ENCODE measurements at places on chromosomes 7 and 10.

- no peak for DNase-seq
Observed at GRCh38 chr10:74179111-74179710, 28.2 kb downstream of the ADK start.

DNA sequence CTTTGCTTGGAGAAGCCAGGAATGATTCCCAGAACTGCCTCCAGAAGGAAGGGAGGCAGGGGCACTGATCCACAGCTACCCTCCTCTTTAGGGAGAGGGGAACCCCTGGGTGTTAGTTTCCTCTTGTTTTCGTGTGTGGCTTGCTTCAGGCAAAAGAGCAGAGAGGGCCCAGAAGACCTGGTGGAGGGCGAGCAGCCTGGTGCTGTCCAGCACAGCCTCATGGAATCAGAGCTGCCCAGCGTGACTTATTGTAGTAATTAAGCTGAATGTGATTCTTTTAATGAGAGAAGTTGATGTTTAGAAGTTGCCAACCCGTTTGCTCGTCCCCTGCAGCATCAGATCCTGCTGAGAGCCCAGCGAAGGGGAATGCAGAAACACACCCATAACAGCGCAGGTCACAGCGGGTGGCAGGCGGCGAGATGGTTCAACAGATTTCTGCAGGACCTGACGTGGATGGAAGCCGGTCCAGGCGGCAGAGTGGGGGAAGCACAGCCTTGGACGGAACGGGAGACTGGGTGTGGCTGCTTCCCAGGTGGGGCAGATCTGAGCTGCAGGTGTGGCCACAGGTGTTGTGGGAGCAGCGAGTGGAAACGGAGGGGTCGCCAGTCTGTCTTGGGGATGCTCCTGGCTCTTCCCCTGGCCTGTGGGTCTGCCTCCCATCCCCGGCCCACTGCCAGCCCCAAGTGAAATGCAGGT, 53.7 kb upstream of the SHH start:
- DNase-seq, result no peak

DNA sequence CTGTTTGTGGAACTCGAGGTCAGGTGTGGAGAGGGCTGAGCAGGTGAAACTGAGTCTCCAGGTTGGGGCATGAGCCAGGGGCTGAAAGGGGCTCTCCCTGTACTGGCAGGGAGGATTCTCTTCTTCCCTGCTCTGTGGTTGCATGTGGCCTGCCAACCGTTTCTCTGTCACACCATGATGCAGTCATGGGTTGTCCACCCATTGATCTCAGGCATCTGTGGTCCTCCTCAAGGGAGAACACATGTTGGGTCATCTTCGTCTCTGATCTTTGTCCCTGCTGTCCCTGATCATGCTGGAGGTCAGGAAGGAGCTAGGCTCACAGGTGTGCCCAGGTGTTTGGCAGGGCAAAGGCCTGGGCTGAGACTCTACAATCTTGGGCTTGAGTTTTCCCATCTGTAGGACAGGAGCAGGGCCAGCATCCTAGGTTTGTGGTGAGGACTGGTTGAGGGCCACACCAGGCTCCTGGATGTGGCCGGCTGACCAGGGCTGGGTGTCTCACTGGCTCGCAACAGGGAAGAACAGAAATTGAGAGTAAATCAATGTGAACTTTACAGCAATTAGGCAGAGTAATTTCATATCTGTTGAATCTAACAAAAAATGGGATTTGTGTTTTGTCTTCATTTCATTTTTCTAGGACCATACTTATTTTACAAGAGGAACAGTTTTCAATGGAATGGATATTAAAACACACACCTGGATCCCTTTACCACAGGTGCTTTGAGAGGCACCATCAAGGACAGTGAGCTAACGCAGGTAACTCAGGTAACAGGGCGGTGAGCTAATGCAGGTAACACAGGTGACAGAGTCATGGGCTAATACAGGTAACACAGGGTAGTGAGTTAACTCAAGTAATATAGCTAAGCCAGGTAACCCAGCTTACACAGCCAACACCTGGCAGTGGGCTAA, 58.5 kb upstream of the IGFBP3 start:
- DNase-seq, result no peak

DNA sequence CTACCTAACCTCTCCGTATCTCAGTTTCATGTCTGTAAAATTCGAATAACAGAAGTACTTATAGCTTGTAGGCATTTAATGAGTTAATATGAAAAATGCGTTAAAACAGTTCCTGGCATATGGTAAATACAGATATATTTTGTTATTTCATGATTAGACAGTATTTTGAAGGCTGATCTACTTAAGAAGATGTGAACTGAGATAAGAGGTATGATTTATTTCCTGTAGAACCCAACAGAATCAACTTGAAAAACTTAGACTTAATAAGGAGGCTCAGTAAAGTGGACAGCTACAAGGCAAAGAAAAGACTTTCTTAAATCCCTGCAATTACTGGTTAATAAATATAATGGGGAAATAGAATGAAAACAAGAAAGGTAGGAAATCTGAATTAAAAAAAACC, 103.3 kb downstream of the FANK1 start:
- no peak for DNase-seq

- DNase-seq, result no peak
Observed at GRCh38 chr7:42099470-42100155, 137.4 kb downstream of the GLI3 start.

DNA sequence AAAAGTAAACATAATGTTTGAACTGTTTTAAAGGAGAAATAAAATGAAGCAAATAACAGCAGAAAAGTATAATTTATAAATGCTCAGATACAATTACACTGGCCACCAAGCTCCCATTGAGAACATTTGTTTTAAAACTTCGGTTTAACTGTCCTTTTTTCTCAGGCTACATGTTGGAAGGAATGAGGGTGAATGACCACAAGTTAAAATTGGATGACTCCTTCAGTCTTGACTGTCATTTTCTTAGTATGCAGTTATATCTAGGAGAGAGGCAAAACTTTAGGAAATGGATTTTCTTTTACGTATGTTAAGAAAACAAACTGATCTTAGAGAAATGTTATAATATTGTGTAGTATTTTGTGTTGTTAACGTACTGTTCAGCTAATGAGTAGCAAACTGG, 5.0 kb downstream of the TRIM24 start:
- DNase-seq, result no peak

GRCh38 chr7:96949766-96950165, 55.6 kb upstream of the DLX6 start:
- DNase-seq, result no peak

- no peak for DNase-seq
Observed at GRCh38 chr7:13031468-13031867, 344.0 kb downstream of the ARL4A start.

- no peak for DNase-seq
Observed at GRCh38 chr10:52031771-52032170, 282.3 kb upstream of the DKK1 start.

DNA sequence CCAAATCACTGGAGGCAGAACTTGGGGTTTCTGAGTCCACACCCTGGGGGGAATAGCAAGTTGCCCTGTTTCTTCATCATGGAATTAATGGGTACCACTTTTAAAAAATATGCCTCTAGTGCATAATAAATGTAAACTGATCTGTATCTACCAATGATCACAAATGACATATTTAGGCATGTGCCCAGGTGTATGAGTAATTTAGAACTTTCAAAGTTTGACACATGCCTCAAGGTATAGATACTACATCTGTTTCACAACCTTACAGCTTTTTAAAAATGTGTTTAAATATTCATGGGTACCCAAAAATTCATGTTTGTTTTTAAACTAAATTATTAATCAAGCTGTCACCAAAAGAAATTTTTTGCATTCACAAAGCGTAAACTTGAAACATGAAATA, 226.0 kb downstream of the KIAA1217 start:
- DNase-seq, result no peak

DNA sequence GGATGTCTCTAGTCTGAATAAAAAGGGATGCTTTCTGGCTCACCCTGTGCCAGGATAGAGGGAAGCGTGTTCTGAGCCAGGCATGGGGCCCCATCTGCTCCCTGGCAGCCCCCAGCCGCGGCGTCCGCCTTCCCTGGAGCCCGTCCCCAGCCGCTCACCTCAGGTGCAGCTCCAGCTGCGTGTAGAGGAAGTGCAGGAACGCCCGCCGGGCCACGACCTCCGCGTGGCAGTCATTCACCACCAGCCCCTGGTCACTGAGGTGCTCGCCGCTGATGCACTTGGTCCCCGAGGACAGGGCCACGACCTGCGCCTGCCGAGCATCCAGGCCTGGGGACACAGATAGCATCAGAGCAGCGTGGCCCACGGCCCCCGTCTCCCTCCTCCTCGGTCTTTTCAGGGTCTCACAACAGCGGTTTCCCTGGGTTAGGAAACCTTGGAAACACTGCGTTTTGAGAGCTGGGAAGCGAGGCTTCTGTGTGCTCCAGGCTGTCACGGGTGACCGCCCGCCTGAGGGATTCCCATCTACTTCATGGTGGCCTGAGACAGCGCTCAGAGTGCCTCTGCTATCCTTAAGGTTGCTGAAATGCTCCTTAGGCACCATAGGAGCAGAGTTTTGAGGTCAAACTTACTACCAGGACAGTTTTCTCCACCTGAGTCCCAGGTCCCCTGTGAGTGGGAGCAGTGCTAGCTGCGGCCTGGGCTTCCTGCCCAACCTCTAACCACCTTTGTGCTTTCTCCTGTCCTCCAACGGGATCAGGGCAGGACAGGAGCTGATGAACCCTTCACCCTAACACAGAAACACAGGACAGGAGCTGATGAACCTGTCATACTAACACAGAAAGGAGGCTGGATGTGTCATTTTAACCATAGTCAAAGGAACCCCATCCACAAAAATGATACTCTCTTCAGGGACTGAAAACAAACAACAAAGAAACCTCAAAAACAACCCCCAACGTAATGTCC, 186.1 kb downstream of the WDR37 start:
- no peak for DNase-seq

DNA sequence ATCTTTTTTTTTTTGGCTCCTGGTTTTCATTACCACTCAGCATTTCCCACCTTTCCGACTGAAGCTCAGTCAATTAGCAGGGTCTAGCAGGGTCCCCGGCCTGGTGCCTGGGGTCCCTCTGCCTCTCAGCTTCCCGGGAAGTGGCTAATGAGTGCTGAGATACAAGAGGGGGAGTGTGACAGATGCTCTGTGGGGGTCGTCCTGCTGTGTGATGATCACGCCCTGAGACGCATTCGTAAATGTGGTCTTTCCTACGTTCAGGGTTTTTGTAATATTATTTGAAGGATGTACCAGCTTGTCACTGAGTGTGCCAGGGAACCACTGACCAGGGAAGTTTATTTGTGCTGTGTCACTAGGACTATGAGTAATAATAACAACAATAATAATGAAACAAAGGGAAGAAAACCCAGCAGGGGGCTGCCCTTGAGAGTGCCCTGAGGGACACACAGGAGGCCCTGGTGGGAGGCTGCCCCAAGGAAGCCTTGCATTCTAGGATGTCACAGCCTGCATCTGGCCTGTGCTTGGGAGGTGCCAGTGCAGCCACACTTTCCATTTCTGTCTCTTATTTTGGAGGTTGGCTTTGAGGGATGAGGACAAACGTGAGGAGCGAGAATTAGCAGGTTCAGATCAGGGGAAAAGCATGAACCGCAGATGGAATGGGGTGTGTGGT, 337.8 kb downstream of the ADARB2 start:
- DNase-seq, result no peak

DNA sequence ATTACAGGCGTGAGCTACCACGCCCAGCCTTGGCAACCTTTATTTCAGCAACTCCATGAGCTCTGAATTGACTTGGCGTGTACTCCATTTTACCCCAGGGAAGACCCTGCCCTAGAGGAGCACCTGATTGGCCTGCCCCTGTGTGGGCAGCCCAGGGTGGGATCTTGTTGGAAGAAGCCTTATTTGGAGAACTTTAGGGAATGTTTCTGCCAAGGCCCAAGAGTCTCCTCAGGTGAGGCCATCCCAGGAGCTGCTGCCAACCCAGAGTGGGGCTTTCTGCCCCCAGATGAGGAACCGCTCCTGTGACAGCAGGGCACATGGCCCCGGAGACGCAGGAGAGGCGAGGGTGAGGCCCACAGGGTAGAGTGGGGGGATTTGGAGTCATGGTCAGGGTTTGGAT, 42.0 kb downstream of the VWA2 start:
- no peak for DNase-seq

GRCh38 chr10:28111712-28112111, 112.8 kb upstream of the ODAD2 start:
- DNase-seq, result no peak

- peak; percentile 31 for DNase-seq
Observed at GRCh38 chr10:14879124-14879927, 660 bp downstream of the SUV39H2 start.

- no peak for DNase-seq
Observed at GRCh38 chr10:24793648-24794379, 70.1 kb upstream of the ARHGAP21 start.

GRCh38 chr7:34277016-34277802, 371.9 kb downstream of the BMPER start:
- no peak for DNase-seq

- no peak for DNase-seq
Observed at GRCh38 chr10:124875596-124875995, 66.3 kb upstream of the ZRANB1 start.

DNA sequence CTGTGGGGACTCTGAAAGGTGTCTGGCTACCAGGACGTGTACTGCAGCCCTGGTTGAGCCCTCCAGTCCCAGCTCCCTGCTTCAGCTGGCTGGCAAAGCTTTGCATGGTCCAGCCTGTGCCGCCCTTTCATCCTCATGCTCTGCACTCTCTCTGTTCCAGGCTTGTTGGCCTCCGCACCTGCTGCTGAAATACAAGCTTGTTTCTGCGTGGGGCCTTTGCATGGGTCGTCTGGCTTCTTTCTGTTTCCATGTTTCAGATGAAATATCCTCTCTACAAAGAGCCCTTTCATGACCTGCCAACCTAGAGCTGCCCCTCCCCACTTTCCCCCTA, 45.9 kb downstream of the TSPAN15 start:
- no peak for DNase-seq
